Fibroblast of lung (primary cell): ENCODE measurements at places on chromosomes 13 and 19. TPM values are rescaled to one million over a fixed set of nuclear protein-coding genes. Genes with fewer than 3 reads are reported as not detected.

Gene RFX1
- 1.0 and 2.6 TPM in 2 replicates for total RNA-seq

Gene DIRAS1
- 11.3 and 19.0 TPM in 2 replicates for total RNA-seq

Gene CLDND2
- total RNA-seq: not detected in 2 replicates

Gene PLPP2
- 10.0 and 26.6 TPM in 2 replicates for total RNA-seq

Gene SERTAD3
- total RNA-seq: 22.3 and 23.6 TPM in 2 replicates

Gene ZNF442
- total RNA-seq: 2.3 and 5.1 TPM in 2 replicates

Gene MADCAM1
- total RNA-seq: 0.17 and 0.26 TPM in 2 replicates

Gene CD37
- total RNA-seq: not detected in 2 replicates

Gene ZNF234
- 13.9 and 15.9 TPM in 2 replicates for total RNA-seq

Gene CCDC8
- 13.4 and 17.2 TPM in 2 replicates for total RNA-seq

- H3K27me3 ChIP-seq: no peaks in the 10 kb centered on the region
- no peaks in the 10 kb centered on the region for H3K4me1 ChIP-seq
- H3K27ac ChIP-seq: no peak overlapping the region
- H3K36me3 ChIP-seq: no peaks in the 10 kb centered on the region
- DNase-seq: no peak
These were observed 27.0 kb downstream of the WTIP start for GRCh38 chr19:34508540-34508939.

- no peak overlapping the region for H3K27ac ChIP-seq
- H3K4me1 ChIP-seq: peaks cover 1% of the 10 kb centered on the region
- H3K36me3 ChIP-seq: peaks cover 39% of the 10 kb centered on the region
- no peak overlapping the region for H3K4me3 ChIP-seq
These were observed 5.8 kb upstream of the USE1 start for GRCh38 chr19:17209126-17210036.

DNA sequence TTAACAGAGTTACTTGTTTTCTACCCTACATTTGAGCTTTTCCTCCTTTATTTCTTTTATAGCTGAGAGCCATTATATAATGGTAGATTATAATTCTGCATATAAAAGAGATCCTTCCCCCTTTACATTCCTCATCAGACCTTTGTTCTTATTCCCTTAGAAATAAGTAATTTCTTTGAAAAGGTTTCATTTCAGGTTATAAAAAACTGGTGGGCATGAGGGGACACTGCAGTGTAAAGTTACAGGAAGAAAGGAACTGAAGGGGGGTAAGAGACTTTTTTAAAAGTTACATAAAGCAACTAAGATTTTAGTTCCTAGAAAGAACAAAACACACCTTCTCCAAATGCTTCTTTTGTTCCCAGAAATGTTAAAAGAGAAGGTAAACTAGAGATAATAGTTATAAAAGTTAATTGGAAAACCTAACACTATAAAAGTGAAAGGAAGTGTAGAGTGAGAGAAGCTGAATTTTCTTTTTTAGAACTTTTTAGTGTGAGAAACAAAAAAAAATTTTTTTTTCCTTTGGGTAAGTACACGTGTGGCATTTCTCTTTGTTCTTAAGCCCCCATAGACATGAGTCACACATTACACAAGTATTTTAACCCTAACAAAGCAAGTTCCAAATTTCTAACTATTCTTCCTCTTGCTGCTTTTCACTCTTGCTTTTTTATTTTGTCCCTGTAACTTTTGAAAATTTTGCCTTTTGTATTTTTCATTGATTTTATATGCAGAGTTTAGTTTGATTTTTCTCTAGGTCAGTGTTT is 106.4 kb upstream of the MLNR start:
- H3K27me3 ChIP-seq: no peaks in the 10 kb centered on the region
- H3K36me3 ChIP-seq: peaks cover 4% of the 10 kb centered on the region
- peak overlapping the region; percentile 39 for H3K27ac ChIP-seq
- no peak overlapping the region for H3K4me3 ChIP-seq

- H3K4me3 ChIP-seq: peak within 1 kb of the TSS; percentile 71
- no peaks in the 10 kb centered on the region for H3K27me3 ChIP-seq
- peak within 1 kb of the TSS; percentile 82 for H3K27ac ChIP-seq
- DNase-seq: peak; percentile 50
- no peaks in the 10 kb centered on the region for H3K36me3 ChIP-seq
- peaks cover 6% of the 10 kb centered on the region for H3K4me1 ChIP-seq
These were observed at the start of gene C19orf12 for GRCh38 chr19:29714953-29715700. TSS of gene C19orf12 (minus strand) at chr19:29715261. CDS start at chr19:29708413, 6,848 bp downstream.

DNA sequence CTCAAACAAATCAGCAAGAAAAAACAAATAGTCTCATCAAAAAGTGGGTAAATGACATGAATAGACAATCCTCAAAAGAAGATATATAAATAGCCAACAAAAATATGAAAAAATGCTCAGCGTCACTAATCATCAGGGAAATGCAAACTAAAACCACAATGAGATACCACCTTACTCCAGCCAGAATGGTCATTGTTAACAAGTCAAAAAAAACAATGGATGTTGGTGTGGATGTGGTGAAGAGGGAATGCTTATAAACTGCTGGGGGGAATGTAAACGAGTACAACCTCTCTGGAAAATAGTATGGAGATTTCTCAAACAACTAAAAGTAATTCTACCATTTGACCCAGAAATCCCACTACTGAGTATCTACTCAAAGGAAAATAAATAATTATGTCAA is 239.2 kb upstream of the RFC3 start:
- no peaks in the 10 kb centered on the region for H3K36me3 ChIP-seq
- peak; percentile 23 for DNase-seq
- no peaks in the 10 kb centered on the region for H3K4me1 ChIP-seq
- H3K27me3 ChIP-seq: no peaks in the 10 kb centered on the region

DNA sequence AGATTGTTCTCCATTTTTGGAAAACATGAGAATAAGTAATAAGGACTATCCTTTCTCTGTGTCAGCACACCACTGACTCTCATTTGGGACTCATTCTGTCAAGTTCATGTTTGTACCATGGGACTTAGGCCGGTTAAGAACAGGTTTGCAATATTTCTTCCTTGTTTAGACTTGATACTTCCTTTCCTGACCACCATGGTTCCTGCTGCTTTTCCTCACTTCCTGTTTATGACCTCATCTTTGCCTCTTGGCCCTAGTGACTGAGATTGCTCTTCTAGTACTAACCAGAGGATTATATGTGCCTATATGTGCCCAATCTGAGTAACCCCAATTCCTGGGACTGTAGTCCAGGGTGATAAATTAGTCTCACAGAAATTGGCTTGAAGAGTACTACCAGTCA is 32.5 kb upstream of the NDFIP2 start:
- peak; percentile 4 for DNase-seq
- H3K4me3 ChIP-seq: no peak overlapping the region
- H3K4me1 ChIP-seq: peaks cover 8% of the 10 kb centered on the region
- no peaks in the 10 kb centered on the region for H3K36me3 ChIP-seq

GRCh38 chr19:2648099-2648498 is 54.4 kb downstream of the GNG7 start:
- DNase-seq: no peak
- H3K27me3 ChIP-seq: peaks cover 5% of the 10 kb centered on the region
- H3K4me1 ChIP-seq: no peaks in the 10 kb centered on the region
- H3K4me3 ChIP-seq: no peak overlapping the region
- H3K27ac ChIP-seq: no peak overlapping the region

GRCh38 chr13:114049026-114049425 is 75.2 kb upstream of the C13orf46 start:
- peaks cover 12% of the 10 kb centered on the region for H3K4me1 ChIP-seq
- peaks cover 11% of the 10 kb centered on the region for H3K36me3 ChIP-seq
- no peak for DNase-seq
- H3K27ac ChIP-seq: no peak overlapping the region
- H3K4me3 ChIP-seq: no peak overlapping the region

- no peak overlapping the region for H3K27ac ChIP-seq
- H3K27me3 ChIP-seq: no peaks in the 10 kb centered on the region
- no peak for DNase-seq
- no peaks in the 10 kb centered on the region for H3K36me3 ChIP-seq
These were observed 9.8 kb downstream of the TEX30 start for GRCh38 chr13:102763741-102764140.

- peak; percentile 95 for DNase-seq
- no peaks in the 10 kb centered on the region for H3K36me3 ChIP-seq
- peak overlapping the region; percentile 40 for H3K4me3 ChIP-seq
These were observed 1520.0 kb upstream of the SLC10A2 start for GRCh38 chr13:104586051-104586746.

DNA sequence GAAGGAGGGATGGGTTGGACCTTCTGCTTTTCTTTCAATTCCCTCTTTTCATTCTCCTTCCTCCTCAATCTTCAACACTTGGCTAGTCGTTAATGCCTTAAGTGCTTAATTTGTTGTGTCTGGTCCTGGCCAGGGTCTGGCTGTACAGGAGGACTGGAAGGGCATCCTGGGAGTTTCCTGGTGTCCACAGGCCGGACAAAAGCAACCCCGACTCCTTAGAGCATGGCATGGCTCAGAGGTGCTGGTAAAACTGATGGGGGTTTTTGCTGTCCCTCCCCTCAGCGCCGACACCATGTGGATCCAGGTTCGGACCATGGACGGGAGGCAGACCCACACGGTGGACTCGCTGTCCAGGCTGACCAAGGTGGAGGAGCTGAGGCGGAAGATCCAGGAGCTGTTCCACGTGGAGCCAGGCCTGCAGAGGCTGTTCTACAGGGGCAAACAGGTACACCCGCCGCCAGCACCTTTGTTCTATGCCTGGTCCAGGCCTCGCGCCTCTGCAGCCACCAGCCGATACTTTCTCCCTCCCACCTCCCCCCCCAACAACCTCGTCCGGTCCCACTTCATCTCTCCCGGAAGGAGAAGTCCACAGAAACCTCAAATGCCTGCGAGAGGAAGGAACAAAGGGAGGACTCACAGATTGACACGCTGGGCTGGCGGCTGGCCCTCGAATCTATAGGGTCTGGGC is 1.4 kb downstream of the UHRF1 start:
- DNase-seq: peak; percentile 46
- no peaks in the 10 kb centered on the region for H3K27me3 ChIP-seq
- H3K27ac ChIP-seq: peak overlapping the region; percentile 90
- peaks cover 28% of the 10 kb centered on the region for H3K4me1 ChIP-seq
- H3K4me3 ChIP-seq: peak overlapping the region; percentile 53
- H3K36me3 ChIP-seq: peaks cover 11% of the 10 kb centered on the region

DNA sequence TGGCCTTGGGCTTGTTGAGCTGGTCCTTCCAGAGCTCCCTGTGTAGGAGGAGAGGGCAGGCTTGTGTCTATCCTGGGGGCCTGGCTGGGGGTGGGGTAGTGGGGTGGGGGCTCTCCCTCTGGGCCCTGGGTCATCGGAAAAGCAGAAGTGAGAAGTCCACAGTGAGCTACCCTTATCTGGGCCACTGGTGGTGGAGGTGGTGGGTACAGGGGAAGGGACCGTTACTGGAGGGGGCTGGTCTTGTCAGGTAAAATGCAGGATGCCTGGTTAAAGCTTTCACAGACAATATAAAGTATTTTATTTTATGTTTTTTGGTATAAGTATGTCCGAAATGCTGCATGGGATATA is 342 bp upstream of the SIGLEC10 start:
- no peak for DNase-seq
- no peaks in the 10 kb centered on the region for H3K27me3 ChIP-seq
- H3K4me1 ChIP-seq: no peaks in the 10 kb centered on the region
- H3K36me3 ChIP-seq: no peaks in the 10 kb centered on the region
- no peak overlapping the region for H3K27ac ChIP-seq

- H3K4me3 ChIP-seq: peak overlapping the region; percentile 42
- peaks cover 12% of the 10 kb centered on the region for H3K36me3 ChIP-seq
- H3K27ac ChIP-seq: no peak overlapping the region
These were observed 1.2 kb downstream of the CTXN1 start for GRCh38 chr19:7924651-7925170.

GRCh38 chr13:100212904-100213553 is 124.1 kb downstream of the PCCA start:
- H3K4me3 ChIP-seq: no peak overlapping the region
- no peak for DNase-seq
- H3K27ac ChIP-seq: no peak overlapping the region
- H3K27me3 ChIP-seq: no peaks in the 10 kb centered on the region
- H3K36me3 ChIP-seq: no peaks in the 10 kb centered on the region

GRCh38 chr19:46913852-46914430 is 53.1 kb downstream of the ARHGAP35 start:
- H3K4me1 ChIP-seq: peaks cover 20% of the 10 kb centered on the region
- H3K36me3 ChIP-seq: peaks cover 5% of the 10 kb centered on the region
- H3K27me3 ChIP-seq: no peaks in the 10 kb centered on the region
- H3K4me3 ChIP-seq: peak overlapping the region; percentile 19
- peak; percentile 52 for DNase-seq
- peak overlapping the region; percentile 50 for H3K27ac ChIP-seq

- peak; percentile 96 for DNase-seq
- H3K4me1 ChIP-seq: no peaks in the 10 kb centered on the region
- peak within 1 kb of the TSS; percentile 70 for H3K27ac ChIP-seq
- H3K36me3 ChIP-seq: no peaks in the 10 kb centered on the region
- peak within 1 kb of the TSS; percentile 72 for H3K4me3 ChIP-seq
These were observed at the start of gene ZNF559 for GRCh38 chr19:9323919-9324583. TSS of gene ZNF559 (plus strand) at chr19:9324179. CDS start at chr19:9338550, 14,371 bp downstream.

- no peaks in the 10 kb centered on the region for H3K27me3 ChIP-seq
- H3K4me3 ChIP-seq: no peak overlapping the region
- H3K27ac ChIP-seq: no peak overlapping the region
- DNase-seq: no peak
These were observed 69.2 kb downstream of the DIAPH3 start for GRCh38 chr13:60094385-60095088.

DNA sequence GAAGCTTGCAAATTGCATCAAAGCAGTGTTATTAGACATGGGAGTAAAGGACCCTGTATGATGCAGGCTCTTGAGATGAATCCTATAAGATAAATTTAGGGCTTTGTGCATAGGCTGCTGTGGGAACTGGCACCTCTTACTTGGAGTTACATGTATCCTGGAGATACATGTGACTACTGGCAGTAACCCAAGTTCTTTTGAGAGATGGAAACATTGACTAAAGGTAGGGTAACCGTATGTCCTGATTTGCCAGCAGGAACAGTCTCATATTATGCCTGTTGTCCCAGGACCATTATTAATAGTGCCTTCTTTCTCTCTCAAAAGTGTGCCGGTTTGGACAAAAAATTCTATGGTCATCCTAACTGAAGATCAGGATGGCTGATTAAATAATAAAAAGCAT is 195.4 kb downstream of the LACC1 start:
- H3K36me3 ChIP-seq: no peaks in the 10 kb centered on the region
- DNase-seq: peak; percentile 7
- no peak overlapping the region for H3K27ac ChIP-seq
- H3K4me1 ChIP-seq: no peaks in the 10 kb centered on the region
- H3K4me3 ChIP-seq: no peak overlapping the region
- H3K27me3 ChIP-seq: no peaks in the 10 kb centered on the region

- no peaks in the 10 kb centered on the region for H3K4me1 ChIP-seq
- H3K36me3 ChIP-seq: no peaks in the 10 kb centered on the region
- peak; percentile 22 for DNase-seq
- no peak within 1 kb of the TSS for H3K27ac ChIP-seq
These were observed at the start of gene KASH5 for GRCh38 chr19:49387936-49388372. TSS of gene KASH5 (plus strand) at chr19:49388249. CDS start at chr19:49390884, 2,635 bp downstream.

GRCh38 chr13:29674532-29674931 is 79.0 kb upstream of the SLC7A1 start:
- peaks cover 3% of the 10 kb centered on the region for H3K4me1 ChIP-seq
- no peaks in the 10 kb centered on the region for H3K27me3 ChIP-seq
- H3K27ac ChIP-seq: no peak overlapping the region
- DNase-seq: peak; percentile 62
- no peak overlapping the region for H3K4me3 ChIP-seq

DNA sequence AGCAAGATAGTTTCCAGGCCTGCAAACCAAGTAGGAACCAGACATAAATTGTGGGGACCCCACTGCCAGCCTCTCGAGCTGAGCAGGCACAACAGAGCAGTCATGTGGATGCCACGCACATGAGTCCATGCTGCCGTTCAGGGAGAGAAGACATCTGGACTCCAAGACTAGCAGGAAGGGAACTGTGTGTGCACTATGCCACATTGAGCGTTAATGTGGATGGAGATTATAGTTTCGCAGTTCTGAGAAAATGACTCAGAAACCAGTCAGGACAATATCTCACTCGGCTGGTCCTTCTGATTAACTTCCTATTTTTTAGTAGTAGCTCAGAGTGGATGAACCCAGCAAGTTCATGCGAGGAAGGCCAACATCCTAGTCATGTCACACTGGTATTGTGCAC is 124.9 kb downstream of the CRYL1 start:
- peaks cover 4% of the 10 kb centered on the region for H3K27me3 ChIP-seq
- H3K4me3 ChIP-seq: no peak overlapping the region
- no peaks in the 10 kb centered on the region for H3K36me3 ChIP-seq
- H3K27ac ChIP-seq: no peak overlapping the region
